T-helper 2 cell treated with Interferon-gamma antibody and Interleukin-4, amounts not matched to agents 100 ng/mL and 5 ng/mL, for 36 hours (primary cell): ENCODE measurements at places on chromosomes 11 and 22. TPM values are rescaled to one million over a fixed set of nuclear protein-coding genes. Genes with fewer than 3 reads are reported as not detected.

Gene IL18BP
- total RNA-seq, result 15.2 and 15.7 TPM in 2 replicates

Gene MS4A10
- not detected in 2 replicates for total RNA-seq

Gene WBP2NL
- total RNA-seq, result 2.0 and 3.3 TPM in 2 replicates

Gene TTC36
- 0.66 and 0.75 TPM in 2 replicates for total RNA-seq

Gene DNAJB13
- 0.14 and 0.57 TPM in 2 replicates for total RNA-seq

Gene PRSS23
- total RNA-seq, result 0.48 and 0.75 TPM in 2 replicates

Gene LRRC74B
- total RNA-seq, result not detected in 2 replicates

Gene OR4D10
- total RNA-seq, result not detected in 2 replicates

Gene RPL27A
- total RNA-seq, result 707 and 758 TPM in 2 replicates

Gene MRGPRX4
- total RNA-seq, result not detected in 2 replicates

Gene RTCB
- total RNA-seq, result 60.2 and 65.5 TPM in 2 replicates

Gene VSIG2
- total RNA-seq, result 0.18 TPM in 1 of 2 replicates, not detected in the other

Gene OTOG
- not detected in 2 replicates for total RNA-seq

Gene FOLR1
- not detected in 2 replicates for total RNA-seq

Gene OMP
- not detected in 2 replicates for total RNA-seq

Gene C11orf42
- not detected in 2 replicates for total RNA-seq

Gene TSSK2
- total RNA-seq, result not detected in 2 replicates

Gene PARVG
- total RNA-seq, result 164 and 168 TPM in 2 replicates

Gene PRR33
- not detected in 2 replicates for total RNA-seq
